Astrocyte of the spinal cord (primary cell): ENCODE measurements at places on chromosomes 7 and 10.

DNA sequence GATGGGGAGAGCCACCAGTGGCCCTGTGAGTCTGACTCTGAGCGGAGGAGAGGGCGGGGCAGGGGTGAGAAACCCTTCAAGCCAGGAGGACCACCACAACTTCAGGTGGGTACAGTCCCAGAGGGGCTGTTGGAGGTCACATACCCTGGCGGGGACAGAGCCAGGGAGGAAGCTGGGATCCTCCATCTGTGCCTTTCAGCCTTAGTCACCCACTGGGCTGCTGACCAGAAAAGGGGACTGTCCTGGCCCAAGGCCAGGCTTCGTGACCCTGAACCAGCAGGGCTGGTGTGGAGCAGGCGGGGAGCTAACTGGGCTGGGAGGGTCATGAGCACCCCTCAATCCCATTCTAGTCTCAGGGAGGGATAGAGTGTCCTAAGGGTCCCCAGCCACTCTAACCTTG, 1.5 kb upstream of the CALHM3 start:
- DNase-seq, result no peak

DNA sequence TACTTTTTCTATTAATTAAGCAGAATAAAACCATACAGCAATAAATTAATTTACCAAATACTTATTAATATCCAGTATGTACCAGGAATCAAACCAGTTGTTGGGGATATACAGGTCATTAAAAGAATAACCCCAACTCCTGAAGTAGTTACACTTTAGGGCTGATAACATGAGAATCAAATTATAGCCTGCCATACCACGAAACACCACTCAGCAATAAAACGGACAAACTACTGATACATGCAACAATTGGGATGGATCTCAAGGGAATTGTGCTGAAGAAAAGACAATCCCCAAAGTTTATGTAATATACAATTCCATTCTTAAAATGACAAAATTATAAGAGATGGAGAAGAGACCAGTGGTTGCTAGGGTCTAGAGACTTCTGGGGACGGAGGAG, 22.7 kb downstream of the MCMBP start:
- no peak for DNase-seq

DNA sequence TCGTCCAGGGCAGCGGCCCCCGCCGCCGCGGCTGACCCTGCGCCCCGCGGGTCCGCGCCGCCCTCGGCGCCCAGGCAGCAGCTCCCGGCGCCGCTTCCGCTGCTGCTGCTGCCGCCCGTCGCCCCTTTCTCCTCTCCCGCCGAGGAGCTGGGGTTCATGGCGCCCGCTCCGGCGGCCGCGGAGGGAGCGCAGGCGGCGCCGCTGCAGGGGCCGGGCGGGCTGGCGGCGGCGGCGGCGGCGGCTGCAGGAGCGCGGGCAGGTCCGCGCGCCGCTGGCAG, 286 bp downstream of the DGKI start:
- no peak for DNase-seq

DNA sequence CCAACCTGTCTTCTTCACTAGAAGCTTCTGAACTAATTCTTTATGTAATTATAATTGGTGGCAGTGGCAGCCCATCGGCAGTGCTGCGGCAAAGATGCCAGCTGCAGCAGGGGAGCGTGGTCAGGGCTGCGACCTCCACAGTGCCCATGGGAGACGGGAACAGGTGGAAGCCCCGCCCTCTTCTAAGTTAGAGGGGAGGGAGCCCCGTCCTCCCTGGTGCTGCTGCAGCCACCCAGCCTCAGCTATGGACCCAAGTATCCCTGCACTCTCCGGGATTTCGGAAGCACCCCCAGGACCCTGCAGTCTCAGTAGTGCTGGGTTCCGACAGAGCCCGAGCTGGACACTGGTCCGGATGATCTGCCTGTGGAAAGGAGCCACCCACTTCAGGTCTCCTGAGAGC, 117.0 kb upstream of the MBL2 start:
- no peak for DNase-seq

GRCh38 chr7:130279286-130279685, 12.6 kb downstream of the CPA2 start:
- no peak for DNase-seq

GRCh38 chr10:102347236-102347828, 48.2 kb upstream of the NFKB2 start:
- DNase-seq, result peak; percentile 65

DNA sequence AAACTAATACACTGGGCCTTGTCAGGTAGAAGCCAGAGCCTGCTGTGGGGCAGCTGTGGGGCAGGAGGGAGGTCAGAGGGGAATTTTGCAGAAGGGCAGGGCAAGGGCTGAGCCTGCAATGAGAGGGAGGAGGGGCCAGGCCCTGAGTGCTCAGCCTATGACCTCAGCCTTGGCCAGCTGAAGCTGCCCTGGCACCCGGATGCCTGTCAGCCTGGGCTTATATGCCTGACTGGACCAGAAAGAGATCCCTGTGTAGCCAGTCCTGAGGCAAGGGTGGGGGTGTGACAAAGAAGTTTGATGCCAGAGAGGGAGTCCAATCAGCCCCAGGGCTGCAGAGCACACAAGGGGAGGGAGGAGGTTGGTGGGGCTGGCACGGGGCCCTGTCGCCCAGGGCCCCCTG, 22.3 kb upstream of the PRRT4 start:
- DNase-seq, result no peak

DNA sequence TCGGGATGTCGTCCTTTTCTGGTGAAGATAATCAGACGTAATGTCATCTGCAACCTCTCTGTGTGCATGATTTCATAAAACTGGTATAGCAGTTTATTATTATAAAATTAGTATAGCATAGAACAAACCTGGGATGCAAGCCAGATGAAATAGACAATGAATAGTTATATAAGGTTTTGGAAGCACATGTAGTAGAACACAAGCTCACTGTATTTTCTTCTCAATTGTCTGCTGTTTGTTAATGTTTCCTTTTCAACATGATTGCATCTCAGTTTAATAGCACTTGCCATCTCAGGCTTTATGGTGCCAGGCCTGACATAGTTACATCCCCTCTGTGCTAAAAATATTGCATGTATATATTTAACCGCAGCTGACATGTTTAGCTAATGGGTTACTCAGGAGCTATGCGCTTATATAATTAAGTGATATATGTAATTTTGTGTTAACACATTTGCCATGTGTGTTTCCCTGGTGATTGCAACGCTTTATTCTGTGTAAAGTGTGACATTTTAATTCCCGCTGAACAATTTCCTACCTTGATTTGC, 132.7 kb downstream of the ARID5B start:
- no peak for DNase-seq

- DNase-seq, result no peak
Observed at GRCh38 chr10:107413971-107414370, 249.5 kb upstream of the SORCS1 start.

DNA sequence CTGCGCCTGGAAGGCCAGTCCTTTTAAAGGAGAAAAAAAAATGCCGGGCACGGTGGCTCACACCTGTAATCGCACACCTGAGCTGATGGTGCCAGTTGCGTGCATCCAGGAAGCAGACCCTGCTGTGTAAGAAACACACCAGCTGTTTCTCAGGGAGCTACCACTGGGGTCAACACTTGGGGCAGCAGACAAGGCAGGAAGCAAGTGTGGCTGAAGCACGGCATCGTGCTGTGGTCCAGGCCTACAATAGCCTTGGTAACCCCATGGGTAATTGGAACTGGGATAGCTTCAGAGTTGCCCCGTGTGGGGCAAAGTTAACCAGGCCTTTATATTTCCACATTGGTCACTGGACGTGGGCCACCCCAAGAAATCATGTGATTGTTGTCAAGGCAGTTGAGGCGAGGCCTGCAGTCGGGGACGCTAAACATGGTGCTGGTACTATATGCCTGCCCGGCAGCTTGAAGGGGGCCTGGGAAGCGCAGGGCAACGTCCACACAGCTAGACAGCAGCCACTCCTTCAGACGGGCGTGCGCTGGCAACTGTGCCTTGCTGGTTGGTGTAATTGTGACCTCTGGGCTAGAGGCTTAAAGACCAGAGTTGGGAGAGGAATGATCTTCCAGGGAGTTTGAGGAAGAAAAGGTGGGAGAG, 2.5 kb upstream of the TACR2 start:
- no peak for DNase-seq

GRCh38 chr7:114660126-114660486, 245.5 kb downstream of the FOXP2 start:
- DNase-seq, result no peak

GRCh38 chr10:110780704-110781103, 91.0 kb upstream of the PDCD4 start:
- no peak for DNase-seq

- DNase-seq, result no peak
Observed at GRCh38 chr7:69822386-69822785, 224.1 kb downstream of the AUTS2 start.

DNA sequence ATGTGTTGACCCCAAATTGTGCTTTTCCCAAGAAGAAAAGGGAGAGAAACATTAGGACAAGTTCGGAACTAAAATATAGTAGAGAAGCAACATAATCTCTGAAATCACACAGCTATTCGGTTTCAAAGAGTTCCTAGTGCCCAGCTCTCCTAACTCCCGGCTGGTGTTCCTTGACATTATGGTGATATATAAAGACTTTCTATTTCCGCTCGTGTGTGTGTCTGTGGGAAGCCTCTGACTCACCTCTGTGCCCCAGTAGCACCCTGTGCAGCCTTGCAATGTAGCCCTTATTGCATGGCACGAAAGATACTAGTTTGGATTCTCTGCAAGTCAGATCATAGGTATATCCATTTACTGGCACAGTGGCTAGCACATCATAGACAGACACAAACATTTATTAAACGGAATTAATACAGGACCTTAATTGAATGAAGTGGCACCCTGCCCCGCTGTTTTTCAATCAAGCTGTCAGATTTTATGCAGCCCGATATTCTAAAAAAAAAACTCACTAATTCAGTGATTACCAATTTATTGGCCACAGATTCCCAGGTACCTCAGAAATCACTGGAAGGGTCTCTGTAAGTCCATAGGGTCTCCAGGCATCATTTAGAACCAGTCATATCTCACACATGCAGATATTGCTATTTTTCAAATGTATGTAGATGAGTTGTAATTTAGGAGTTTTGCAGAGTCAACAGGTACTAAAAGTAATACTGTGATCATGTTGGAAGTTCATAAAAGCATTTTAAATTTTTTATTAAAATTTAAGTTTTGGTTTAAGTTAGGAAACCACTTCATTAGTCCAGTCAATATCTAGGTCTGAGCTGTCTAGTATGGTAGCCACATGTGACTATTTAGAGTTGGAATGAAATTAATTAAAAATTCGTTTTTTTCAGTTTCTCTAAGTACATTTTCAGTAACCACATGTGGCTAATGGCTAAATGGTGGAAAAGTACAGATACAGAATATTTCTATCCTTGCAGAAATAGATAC, 43.3 kb downstream of the SFTPD start:
- DNase-seq, result peak; percentile 18

DNA sequence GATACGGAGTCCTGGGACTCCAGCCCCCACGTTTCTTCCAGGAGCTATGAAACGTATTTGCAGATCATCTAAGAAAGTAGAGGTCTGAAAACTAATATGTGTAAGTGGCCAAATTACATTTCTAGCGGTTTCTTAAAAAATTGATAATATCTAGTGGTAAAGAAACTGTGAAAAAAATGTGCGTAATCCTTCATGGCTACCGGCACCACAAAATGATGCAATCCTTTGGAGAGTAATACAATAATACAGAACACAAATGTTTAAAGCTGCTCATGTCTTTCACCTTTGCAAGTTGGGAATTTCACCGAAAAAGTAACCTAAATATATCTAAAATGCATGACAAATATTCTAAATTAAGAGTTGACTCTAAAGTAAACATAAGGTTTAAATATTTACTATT, 742.1 kb downstream of the GRID1 start:
- no peak for DNase-seq

DNA sequence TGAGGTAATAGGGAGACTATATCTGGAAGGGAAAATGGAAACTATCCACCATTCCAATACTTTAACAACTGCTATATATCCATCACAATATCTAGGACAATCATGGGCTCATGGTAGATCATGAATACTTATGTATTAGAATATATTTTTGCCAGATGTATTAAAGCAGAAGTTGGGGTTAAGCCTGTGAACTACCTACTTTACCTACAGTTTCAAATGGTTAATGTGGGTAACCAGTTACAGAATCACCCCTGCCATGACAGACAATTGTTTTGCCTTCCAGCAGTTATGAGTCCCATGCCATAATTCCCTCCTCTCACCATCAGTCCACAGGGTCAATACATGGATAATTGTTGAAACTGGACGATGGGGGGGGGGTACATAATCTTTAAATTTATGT, 29.9 kb upstream of the RAPGEF5 start:
- DNase-seq, result no peak

- peak; percentile 2 for DNase-seq
Observed at GRCh38 chr7:93194386-93194785, 31.9 kb downstream of the HEPACAM2 start.

- DNase-seq, result no peak
Observed at GRCh38 chr10:59175538-59176240, 754 bp upstream of the PHYHIPL start.

DNA sequence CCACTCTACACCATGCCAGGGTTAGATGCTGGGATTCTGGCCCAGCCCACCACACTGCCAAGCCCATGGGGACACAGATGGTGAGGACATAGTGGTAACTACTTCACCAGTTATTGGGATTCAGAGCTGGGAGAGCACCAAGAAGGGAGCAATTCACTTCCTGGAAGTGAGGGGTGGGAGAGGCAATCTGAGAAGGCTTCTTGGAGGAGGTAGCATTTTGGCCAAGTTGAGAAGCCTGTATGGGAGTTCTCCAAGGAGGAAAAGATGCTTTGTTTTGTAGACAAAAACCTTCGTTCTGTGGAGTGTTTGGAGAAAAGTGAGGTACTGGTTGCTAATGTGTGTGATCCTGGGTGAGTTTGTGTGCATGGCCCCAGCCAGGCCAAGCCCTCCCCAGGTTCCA, 3.8 kb upstream of the PRKRIP1 start:
- no peak for DNase-seq

DNA sequence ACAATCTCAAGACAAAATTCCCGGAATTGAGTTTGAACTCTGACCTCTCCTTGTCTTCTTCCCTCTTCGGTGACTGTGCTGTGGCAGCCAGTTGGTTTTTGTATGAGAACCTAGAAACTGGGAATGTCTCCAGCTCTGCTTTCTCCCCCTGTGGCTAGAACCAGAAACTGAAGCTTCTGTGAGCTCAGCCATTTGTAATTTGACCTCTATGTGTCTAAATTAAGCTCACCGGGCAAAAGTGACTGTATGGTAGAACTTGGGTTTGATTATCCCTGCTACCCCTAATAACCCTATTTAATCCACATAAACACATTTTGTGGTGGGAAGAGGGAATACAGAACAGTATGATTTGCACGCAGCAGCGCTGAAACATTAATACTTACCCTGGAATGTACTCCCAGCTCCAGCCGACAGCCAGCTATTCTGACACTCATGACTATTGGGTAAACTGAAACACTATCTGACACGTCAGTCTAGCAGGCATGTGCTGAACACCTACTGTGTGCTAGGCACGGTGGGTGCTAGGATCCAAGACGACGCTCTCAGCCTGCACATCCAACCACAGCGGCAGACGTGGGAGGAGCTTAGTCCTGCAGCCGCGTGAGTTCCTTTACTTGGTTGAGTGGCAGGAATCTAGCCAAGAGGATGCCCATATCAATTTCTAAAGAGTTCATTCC, 324.8 kb downstream of the SFMBT2 start:
- DNase-seq, result peak; percentile 83

GRCh38 chr7:115572111-115572510, 458.5 kb downstream of the TFEC start:
- DNase-seq, result no peak

- DNase-seq, result no peak
Observed at GRCh38 chr7:150734254-150734653, 3.0 kb upstream of the GIMAP5 start.
